ENCODE measurements at places on chromosomes 7 and 10.
A peak's percentile ranks its signal among the peaks of the same experiment; 100 is the strongest.

GRCh38 chr7:84701524-84702306, 485.1 kb downstream of the SEMA3D start:
- DNase-seq = no peak

DNA sequence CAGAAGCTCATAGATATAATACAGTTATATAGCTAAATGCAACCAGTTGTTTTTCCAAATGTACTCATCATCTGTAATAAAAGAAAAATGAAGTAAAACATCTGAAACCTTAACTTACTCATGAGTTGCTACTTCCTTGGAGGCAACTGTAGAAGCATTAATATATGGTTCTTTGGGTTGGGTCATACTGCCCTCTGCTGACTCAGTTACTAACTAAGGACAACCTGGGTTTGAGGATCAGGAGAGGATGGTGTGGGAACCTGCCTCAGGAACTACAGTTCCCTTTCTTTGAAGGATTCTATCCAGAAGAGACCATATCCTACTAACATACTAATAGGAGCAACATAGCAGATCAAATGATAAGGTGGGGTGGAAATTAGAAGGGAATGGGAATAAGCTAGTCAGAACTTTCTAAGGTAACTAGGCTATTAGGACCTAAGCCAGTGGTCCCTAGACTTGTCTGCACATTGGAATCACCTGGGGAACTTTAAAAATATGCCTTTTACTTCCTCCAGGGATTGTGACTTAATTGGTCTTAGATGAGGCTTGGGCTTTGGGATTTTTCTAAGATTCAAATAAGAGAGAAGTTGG, 20.7 kb downstream of the COX15 start:
- no peak for DNase-seq

GRCh38 chr10:110978204-110978603, 58.8 kb downstream of the SHOC2 start:
- no peak for DNase-seq

DNA sequence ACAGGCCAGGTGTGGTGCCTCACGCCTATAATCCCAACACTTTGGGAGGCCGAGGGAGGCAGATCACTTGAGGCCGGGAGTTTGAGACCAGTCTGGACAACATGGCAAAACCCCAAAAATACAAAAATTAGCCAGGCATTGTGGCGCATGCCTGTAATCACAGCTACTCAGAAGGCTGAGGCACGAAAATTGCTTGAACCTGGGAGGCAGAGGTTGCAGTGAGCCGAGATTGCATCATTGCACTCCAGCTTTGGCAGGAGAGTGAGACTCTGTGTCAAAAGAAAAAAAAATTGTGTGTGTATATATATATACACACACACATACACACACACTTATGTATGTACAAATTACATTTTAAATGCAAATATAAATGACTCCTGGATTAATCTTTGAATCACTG, 76.8 kb upstream of the LRRN3 start:
- no peak for DNase-seq

DNA sequence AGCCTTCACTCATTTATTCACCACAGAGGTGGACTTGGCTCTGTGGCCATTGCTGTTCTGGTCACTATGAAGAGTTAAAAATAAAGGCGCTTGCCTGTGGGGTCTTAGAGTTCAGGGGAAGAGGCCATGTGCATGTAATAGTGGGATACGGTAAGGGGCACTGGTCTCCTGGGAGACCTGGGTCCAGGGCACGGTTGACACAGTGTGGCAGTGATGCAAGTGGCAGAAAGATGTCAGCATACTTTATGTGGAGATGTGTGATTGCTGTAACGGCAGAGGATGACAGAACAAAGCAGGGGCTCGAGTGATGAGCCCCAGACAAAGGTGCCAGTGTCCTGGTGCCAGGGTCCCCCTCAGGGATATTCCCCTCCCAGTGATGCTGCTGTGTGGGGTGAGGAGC, 8.6 kb downstream of the ZSCAN25 start:
- DNase-seq = no peak

DNA sequence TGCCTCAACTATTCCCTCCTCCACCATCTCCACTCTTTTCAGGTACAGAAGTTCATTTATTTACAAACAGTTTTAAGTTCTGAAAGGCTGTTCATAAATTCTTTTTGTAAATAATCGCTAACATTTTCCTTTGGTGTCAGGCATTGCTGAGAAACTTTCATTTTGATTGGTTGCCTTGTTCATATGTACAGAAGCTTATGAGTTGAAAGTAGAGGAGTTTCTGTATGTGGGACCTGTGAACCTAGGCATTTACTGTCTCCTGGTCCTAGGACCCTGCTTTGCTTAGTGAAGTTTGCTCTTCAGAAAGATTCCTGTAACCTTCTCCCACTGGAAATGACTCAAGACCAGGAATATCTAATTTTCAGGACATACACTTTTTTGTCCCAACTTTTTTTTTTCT, 30.4 kb downstream of the CCSER2 start:
- DNase-seq = no peak

DNA sequence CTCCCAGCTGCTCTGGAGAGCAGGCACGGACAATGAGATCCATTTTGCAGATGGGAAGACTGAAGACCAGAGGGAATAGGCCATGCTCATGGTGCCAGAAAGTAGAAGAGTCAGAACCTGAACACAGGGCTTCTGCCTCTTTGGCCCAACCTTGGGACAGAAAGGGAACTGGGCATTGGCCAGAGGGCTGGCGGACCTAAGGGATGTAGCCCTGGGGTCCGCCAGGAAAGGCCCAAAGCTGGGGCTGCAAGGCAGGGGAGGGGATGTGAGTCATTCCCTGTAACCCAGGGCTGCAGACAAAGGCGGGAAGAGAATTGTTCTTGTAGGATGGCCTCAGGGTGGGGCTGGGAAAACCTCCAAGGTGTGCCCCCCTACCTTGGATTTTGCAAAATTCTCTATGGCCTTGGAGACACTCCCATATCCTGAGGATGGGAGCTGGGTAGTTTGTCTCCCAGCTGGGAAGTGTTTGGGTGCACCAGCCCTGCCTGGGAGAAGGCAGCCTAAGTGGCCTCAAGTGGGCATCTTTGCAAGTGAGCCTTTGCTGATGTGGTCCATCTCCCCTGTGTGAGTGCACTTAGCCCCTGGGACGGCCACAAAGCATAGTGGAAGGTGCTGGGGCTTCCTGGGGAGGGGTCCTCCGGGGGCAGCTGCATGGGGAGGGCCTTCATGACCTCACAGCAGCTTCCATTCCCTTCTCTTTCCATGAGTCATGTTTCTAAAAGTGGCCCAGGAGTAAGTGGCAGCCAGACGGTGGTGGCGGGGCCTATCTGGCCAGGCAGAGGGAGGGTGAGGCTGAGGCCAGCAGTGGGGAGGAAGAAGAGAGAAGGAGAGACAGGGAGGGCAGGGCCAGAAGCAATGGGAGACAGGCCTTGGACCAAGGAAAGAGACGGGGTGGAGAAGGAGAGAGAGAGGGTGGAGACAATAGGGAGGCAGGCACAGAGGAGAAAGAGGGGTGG, 9.2 kb downstream of the AQP1 start:
- DNase-seq = no peak

DNA sequence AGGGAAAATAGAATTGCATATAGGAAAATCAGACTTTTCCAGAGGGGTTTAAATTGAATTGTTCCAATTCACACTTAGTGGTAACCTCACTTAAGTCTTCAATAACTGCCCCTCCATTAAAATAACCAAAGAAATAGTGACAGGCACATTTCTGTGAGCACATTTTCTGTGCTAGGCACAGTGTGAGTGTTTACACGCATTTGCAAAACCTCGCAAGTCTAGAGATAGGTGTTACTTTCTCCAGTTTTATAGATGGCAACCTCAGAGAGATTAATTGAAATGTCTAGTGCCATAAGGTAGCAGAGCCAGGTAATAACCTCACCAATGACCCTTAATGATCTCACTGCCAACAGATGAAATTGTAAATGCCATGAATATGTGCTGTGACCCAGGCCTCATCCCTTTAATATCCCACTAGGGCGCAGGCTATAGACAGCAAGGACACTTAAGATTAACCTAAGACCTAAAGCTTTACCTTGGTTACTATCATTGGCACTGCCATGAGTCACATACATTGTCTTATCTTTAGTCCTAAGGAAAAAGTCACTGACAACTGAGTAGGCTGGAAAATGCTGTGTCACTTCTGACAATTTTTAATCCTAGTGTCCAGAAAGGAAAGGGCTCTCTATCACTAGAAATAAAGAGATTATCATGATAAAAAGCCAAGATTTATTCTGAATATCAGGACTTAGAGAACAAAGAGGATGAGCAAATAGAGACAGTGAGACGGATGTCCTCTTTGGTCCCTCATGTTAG, 187.8 kb downstream of the PPP1R17 start:
- no peak for DNase-seq

DNA sequence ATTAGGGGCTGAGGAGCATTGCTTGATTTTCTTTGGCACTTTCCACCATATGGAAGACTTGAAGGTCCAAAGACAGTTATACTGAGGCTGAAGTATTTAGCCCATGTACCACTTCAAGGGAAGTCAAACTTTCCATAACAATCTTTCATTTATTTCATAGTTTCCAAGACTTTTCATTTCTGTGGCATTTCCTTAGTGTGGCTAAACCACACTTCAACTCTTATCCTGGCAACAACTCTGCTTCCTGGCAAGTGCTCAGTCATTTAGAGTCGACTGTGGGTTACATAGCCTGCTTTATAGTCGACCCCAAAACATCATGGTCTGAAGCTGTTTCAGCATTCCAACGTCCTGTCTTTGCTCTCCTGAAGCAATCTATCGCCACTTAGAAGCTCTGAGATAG, 343.0 kb upstream of the SEMA3D start:
- no peak for DNase-seq

DNA sequence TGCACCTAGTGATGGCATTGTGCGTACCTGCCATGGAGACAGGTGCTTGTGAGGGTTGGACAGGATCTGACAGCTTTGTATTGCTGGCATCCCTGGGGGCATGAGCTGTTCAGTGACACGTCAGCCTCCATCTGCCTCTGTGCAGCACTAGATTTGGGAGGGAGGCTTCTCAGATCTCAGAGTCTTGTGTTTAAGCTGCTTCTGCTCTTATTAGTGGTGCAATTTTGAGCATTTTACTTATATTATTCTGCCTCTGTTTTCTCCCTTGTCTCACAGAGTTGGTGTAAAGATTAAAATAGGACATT, 5.1 kb downstream of the ARHGAP22 start:
- DNase-seq = no peak

DNA sequence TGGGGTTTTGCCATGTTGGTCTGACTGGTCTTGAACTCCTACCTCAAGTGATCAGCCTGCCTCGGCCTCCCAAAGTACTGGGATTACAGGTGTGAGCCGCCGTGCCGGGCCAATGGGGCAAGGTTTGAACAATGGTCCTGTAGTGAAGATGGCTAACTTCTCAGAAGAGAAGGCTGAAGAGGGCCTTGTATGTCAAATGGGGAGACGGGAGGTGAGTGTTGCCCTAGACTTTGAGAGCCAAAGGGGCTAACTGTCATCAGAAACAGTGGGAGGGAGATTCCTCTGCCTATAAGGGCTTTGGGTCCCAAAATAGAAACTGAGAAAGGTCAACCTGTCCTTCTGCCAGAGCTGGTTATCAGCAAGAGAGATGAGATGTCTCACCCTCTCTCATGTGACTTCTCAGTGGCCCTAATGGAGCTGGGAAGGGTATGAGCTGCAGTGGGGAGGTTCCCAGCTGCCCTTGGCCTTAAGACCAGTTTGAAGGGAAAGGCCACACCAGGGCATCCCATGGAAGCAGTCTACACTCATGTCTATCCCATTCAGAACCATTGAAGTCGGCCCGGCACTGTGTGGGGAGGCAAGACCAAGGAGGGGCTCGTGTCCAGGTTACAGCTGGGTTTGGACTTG, 1.3 kb upstream of the SAMD8 start:
- no peak for DNase-seq

GRCh38 chr7:33792547-33793105, 112.7 kb upstream of the BMPER start:
- DNase-seq = no peak

- no peak for DNase-seq
Observed at GRCh38 chr10:97914171-97914836, 64.7 kb downstream of the GOLGA7B start.

DNA sequence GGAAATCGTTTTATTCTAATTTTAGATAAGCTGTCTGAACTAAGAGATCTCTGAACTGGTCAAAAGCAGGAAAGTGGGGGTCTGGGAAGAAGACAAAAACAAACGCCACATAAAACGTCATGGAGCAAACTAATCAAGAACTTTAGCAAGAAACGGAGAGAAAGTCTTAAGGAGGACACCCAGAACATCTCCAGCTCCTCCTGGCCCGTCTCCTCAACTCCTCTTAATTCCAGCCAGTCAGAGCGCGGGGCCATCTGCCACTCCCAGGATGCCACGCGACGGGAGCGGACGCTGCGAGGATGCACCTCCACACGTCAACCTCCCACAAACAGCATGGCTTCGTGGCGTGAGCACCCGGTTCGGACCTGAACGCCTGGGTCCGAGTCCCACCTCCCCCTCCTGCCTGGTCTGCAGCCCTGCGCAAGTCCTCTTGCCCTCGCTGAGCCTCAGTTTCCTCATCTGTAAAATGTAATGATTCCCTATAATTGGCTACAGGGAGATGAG, 598 bp downstream of the MMS19 start:
- peak; percentile 20 for DNase-seq

GRCh38 chr7:137757146-137757925, 89.4 kb downstream of the DGKI start:
- no peak for DNase-seq

GRCh38 chr10:20446561-20447193, 450.4 kb downstream of the NEBL start:
- DNase-seq = no peak
